Kidney (tissue), 22 donors: ENCODE measurements at places on chromosomes 16 and 17. TPM values are rescaled to one million over a fixed set of nuclear protein-coding genes. Genes with fewer than 3 reads are reported as not detected.

Gene ZNF750
- total RNA-seq = 0.25 TPM

DNA sequence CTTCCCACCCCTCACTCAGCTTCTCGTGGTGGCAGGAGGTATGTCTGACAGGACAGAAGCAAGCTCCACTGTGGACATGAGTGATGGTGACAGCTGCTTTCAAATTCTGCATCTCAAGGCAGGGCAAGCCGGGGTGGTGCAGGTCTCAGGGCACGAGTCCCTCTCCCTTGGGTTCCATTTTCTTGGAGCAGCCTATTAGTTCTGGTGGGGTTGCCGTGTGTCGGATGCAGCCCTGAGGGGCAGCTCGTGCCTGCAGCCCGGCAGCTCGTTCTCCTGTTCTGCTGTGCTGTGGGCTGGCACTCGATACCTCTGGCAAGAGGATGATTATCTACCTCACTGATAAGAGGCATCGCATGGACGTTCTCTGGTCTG is 16.5 kb upstream of the CLEC18C start:
- no peak for DNase-seq
- no peaks in the 10 kb centered on the region for H3K27me3 ChIP-seq
- H3K27ac ChIP-seq = no peak overlapping the region
- no peak overlapping the region for H3K4me3 ChIP-seq
- peaks cover 64% of the 10 kb centered on the region for H3K36me3 ChIP-seq

- DNase-seq = no peak
- no peak overlapping the region for H3K27ac ChIP-seq
- H3K27me3 ChIP-seq = no peaks in the 10 kb centered on the region
Observed at GRCh38 chr17:59341922-59342321, 10.5 kb downstream of the YPEL2 start.

Gene TPSG1
- total RNA-seq = 3.4 TPM

DNA sequence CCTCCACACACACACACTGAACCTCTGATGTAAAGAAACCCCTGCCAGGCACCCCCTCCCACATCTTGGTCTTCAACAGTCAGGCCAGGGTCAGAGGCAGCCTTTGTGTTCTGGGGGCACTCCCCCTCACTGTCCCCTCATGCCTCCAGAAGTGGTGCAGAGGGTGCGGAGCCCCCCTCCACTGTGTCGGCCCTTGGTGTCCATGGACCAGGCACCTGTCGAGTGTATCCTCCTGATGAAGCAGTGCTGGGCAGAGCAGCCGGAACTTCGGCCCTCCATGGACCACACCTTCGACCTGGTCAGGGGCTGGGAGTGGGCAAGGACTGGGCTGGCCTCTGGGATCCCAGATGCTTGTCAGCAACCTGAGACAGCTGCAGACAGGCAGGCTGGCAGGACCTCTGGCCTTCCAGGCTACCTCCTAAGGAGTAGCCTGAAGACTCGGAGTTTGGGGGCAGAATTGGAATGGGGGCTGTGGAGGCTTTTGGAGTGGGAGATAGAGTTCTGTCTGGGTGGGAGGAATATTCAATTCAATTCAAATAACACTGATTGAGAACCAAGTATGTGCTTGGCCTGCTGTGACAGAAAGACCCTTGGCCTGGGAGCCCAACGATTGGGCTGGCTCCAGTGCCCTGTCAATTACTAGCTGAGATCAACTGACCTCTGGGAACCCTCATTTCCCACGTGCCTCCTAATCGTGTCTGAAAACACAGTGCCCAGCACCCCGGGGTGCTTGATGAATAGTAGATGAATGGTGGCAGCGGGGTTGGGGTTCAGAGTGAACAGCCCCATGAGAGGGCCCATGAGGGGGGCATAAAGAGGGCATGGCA is 11.5 kb downstream of the GUCY2D start:
- H3K36me3 ChIP-seq = no peaks in the 10 kb centered on the region
- H3K27ac ChIP-seq = no peak overlapping the region
- no peaks in the 10 kb centered on the region for H3K4me1 ChIP-seq
- H3K4me3 ChIP-seq = no peak overlapping the region
- no peak for DNase-seq
- H3K27me3 ChIP-seq = no peaks in the 10 kb centered on the region

Gene ASB16
- 0.25 TPM for total RNA-seq

- H3K27ac ChIP-seq = no peak overlapping the region
- no peaks in the 10 kb centered on the region for H3K4me1 ChIP-seq
- DNase-seq = no peak
- H3K4me3 ChIP-seq = no peak overlapping the region
- H3K36me3 ChIP-seq = no peaks in the 10 kb centered on the region
Observed at GRCh38 chr17:13626703-13627102, 25.0 kb upstream of the HS3ST3A1 start.

Gene KRTAP4-6
- total RNA-seq = not detected

Gene MEAK7
- total RNA-seq = 30.6 TPM

Gene KIF2B
- total RNA-seq = not detected

- no peaks in the 10 kb centered on the region for H3K36me3 ChIP-seq
- H3K27ac ChIP-seq = no peak overlapping the region
- H3K4me3 ChIP-seq = peak overlapping the region; percentile 41
- H3K27me3 ChIP-seq = no peaks in the 10 kb centered on the region
- DNase-seq = no peak
- H3K4me1 ChIP-seq = peaks cover 10% of the 10 kb centered on the region
Observed at GRCh38 chr17:75752802-75753513, 12.0 kb downstream of the GALK1 start.

Gene DDX19B
- total RNA-seq = 33.4 TPM

- H3K4me1 ChIP-seq = no peaks in the 10 kb centered on the region
- no peak overlapping the region for H3K4me3 ChIP-seq
- DNase-seq = no peak
- no peaks in the 10 kb centered on the region for H3K27me3 ChIP-seq
- no peaks in the 10 kb centered on the region for H3K36me3 ChIP-seq
Observed at GRCh38 chr16:64962786-64963185, 159.1 kb downstream of the CDH11 start.

DNA sequence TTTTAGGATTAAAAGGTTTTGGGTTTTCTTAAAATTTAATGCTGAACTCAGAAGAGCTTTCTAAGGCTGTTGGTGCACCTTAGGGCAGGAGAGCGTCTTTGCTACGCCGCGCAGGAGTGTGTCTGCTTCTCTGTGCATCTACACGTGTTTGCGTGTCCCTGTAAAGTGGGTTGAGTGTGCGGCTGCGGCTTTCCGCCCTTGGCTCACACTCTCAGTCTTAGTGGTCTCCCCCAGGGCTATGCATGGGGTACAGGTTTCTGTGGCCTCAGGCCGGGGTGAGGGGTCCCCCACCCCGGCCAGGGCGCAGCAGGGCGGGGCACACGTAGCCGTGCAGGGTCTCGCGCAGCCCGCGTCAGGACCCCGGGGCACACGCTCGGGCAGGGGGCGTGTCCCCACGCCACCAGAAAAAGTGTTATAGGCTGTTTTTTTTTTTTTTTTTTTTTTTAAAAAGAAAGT is 727 bp upstream of the TENT4B start:
- peak overlapping the region; percentile 86 for H3K4me3 ChIP-seq
- H3K36me3 ChIP-seq = no peaks in the 10 kb centered on the region
- peak overlapping the region; percentile 99 for H3K27ac ChIP-seq
- DNase-seq = no peak

GRCh38 chr17:79176792-79177601 is 102.4 kb downstream of the ENGASE start:
- DNase-seq = no peak
- H3K27me3 ChIP-seq = peaks cover 2% of the 10 kb centered on the region
- no peaks in the 10 kb centered on the region for H3K4me1 ChIP-seq
- H3K27ac ChIP-seq = no peak overlapping the region

DNA sequence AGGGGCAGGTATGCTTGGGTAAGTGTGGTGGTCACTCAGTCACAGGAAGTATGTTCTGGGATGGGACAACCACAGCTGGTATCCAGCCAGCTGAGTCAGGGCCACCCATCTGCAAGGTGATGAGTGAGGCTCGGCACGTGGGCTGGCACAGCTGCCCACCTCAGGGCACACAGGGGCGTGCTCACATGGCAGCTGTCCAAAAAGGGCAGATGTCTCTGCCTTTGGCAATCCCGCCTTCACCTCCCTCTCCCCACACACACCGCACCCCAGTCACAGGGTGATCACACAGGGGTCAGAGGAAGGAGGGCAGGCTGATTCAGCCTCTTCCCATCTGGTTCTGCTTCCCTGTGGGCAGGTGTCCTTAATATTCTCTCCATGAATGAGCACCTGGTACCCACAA is 85.9 kb upstream of the TOB1 start:
- H3K27ac ChIP-seq = no peak overlapping the region
- no peaks in the 10 kb centered on the region for H3K27me3 ChIP-seq
- no peaks in the 10 kb centered on the region for H3K36me3 ChIP-seq
- H3K4me1 ChIP-seq = peaks cover 47% of the 10 kb centered on the region
- DNase-seq = no peak
- H3K4me3 ChIP-seq = no peak overlapping the region

GRCh38 chr16:1871974-1872635 is at the start of gene MEIOB:
TSS of gene MEIOB (minus strand) at chr16:1872164. CDS start at chr16:1868175, 3,989 bp downstream.
- no peaks in the 10 kb centered on the region for H3K36me3 ChIP-seq
- no peaks in the 10 kb centered on the region for H3K4me1 ChIP-seq
- peaks cover 3% of the 10 kb centered on the region for H3K27me3 ChIP-seq
- H3K4me3 ChIP-seq = no peak within 1 kb of the TSS

- no peaks in the 10 kb centered on the region for H3K36me3 ChIP-seq
- no peaks in the 10 kb centered on the region for H3K4me1 ChIP-seq
- H3K27me3 ChIP-seq = no peaks in the 10 kb centered on the region
- no peak overlapping the region for H3K27ac ChIP-seq
- no peak overlapping the region for H3K4me3 ChIP-seq
- DNase-seq = no peak
Observed at GRCh38 chr16:50574745-50575136, 26.5 kb downstream of the NKD1 start.

DNA sequence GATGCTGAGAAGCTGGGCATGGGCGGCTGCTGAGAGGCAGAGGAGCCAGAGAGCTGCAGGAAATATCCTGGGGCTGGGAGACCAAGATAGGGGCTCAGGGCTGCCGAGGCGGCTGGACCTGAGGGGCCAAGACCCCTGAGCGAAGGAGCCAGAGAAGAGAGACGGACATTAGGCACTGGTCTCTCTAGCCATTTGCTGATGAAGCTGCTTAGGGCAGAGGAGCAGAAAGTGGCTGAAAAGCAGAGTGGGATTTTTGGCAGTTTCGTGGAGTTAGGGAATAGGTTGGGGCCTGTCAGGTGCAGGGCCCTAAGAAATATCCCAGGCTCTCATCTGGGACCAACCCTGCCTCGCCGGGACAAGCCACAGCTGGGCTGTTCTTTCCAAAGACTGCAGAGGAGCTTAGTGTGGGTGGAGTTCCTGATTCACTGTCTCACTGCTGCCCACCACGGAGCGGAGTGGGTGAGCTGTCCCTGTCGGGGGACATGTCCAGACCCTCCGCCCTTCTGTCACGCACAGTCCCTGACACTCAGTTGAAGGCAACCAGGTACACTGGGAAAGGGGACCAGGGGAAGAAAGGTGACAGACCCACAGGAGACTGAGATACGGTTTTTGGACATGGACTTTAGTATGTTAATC is 11.3 kb upstream of the DNASE1 start:
- DNase-seq = no peak
- H3K27ac ChIP-seq = no peak overlapping the region
- no peaks in the 10 kb centered on the region for H3K36me3 ChIP-seq
- H3K27me3 ChIP-seq = no peaks in the 10 kb centered on the region

DNA sequence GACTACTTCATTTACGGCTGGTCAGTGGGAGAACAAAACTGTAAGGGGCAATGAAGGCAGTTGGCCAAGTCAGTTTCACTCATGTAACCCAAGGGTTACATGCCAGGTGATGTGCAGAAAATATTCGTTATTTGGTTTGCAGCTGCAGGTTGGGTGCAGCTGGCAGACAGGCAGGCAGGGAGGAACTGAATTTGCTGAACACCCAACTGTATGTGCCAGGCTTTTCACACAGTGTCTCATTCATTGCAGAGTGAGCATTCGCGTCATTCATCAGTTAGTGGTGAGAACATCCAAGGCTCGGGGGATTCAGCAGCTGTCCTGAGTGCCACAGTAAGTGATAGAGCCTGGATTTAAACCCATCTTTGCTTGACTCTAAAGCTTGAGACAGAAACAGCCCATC is 59.7 kb downstream of the ABCC6 start:
- peaks cover 4% of the 10 kb centered on the region for H3K4me1 ChIP-seq
- no peaks in the 10 kb centered on the region for H3K27me3 ChIP-seq
- no peak for DNase-seq
- H3K4me3 ChIP-seq = no peak overlapping the region

Gene CCL4
- total RNA-seq = 5.1 TPM

DNA sequence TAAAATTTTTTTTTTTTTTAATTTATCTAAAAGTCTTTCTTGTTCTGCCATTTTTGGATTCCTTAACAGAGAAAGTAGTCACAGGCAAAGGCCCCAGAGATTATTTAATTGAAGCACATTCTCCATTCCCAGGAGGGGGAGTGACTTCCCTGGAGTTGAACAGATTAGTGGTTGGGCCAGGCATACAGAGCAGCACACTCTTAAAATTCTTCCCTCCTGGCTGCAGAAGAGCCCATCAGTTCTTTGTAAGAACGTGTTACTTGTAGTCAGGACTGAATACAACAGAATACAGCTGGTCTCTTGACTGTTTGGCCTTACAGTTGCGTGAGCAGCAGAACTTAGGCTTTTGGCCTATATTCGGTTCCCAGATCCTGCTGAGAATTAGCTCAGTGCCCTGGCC is 1.8 kb downstream of the ALKBH5 start:
- peak overlapping the region; percentile 75 for H3K4me3 ChIP-seq
- no peaks in the 10 kb centered on the region for H3K27me3 ChIP-seq
- peaks cover 32% of the 10 kb centered on the region for H3K4me1 ChIP-seq
- no peak for DNase-seq

Gene BANP
- 26.3 TPM for total RNA-seq

Gene GNAO1
- 4.3 TPM for total RNA-seq

- no peak overlapping the region for H3K4me3 ChIP-seq
- H3K27me3 ChIP-seq = no peaks in the 10 kb centered on the region
- no peak overlapping the region for H3K27ac ChIP-seq
- H3K4me1 ChIP-seq = peaks cover 4% of the 10 kb centered on the region
- DNase-seq = no peak
- H3K36me3 ChIP-seq = peaks cover 5% of the 10 kb centered on the region
Observed at GRCh38 chr17:80941171-80941570, 50.5 kb upstream of the CHMP6 start.

DNA sequence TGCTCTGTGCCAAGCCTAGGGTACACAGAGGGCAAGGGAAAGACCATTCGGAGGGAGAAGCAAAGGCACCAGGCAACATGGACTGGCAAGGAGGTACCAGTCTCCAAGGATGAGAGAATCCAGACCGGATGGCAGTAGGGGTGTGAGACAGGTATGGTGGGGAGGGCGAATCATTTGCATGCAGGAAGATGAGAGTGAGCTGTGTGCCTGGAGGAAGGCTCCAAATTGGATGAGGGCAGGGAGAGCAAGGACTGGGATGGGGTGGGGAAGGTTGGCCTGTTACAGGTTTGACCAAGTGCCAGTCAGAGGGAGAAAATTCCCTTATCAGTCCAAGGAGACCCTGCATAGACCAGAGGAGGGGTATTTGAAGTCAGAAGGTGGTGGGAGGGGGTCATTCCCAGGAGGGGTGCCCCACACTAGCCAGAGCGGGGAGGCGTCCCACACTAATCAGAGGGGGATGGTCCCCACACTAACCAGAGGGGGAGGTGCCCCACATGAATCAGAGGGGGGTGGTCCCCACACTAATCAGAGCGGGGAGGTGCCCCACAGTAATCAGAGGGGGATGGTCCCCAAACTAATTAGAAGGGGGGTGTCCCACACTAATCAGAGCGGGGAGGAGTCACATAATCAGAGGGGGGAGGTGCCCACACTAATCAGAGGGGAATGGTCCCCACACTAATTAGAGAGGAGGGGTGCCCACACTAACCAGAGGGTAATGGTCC is 737 bp downstream of the CANT1 start:
- no peak for DNase-seq
- H3K4me1 ChIP-seq = peaks cover 36% of the 10 kb centered on the region
- H3K36me3 ChIP-seq = no peaks in the 10 kb centered on the region
- peak overlapping the region; percentile 96 for H3K4me3 ChIP-seq
